ENCODE measurements at places on chromosomes 16 and 17.

- DNase-seq = no peak
These were observed 3.3 kb upstream of the AXIN2 start for GRCh38 chr17:65564793-65565192.

- DNase-seq = no peak
These were observed 32.5 kb downstream of the MARF1 start for GRCh38 chr16:15610369-15610871.

DNA sequence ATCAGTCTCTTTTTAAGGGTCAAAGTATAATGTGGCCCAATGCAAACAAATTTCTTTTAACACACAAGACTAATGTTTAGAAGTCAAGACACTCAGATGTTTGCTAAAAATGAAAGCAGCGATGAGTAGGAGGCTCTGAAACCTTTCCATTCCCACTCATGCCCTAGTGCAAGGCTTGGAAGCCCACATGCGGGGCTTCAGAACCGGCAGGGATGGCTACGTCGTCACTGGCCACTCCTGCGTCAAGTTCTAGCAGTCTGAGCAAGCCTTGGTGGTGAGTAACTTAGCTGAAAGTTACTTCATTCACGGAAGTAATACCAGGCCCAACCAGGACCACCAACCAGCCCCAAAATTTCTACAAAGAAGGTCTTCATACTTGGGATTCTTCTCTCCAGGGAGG lies 14.8 kb upstream of the TMED6 start:
- no peak for DNase-seq

GRCh38 chr16:56983211-56983751 lies 6.1 kb upstream of the NLRC5 start:
- DNase-seq = no peak

- no peak for DNase-seq
These were observed 61.1 kb downstream of the PECAM1 start for GRCh38 chr17:64329588-64329987.

DNA sequence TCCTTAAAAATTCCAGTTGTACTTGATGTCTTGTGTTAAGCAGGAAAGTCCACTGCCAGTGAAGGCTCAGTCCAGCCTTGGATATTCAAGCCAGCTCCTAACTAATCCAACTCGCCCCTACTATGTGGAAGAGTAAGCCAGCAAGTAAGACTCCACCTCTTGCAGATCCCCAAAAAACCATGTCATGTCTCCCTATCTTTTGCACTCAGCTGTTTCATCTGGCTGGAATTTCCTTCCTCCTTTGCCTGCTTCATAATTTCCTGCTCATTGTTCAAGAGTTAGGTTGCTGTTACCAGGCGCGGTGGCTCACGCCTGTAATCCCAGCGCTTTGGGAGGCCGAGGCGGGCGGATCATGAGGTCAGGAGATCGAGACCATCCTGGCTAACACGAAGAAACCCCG lies 37.8 kb downstream of the RBBP6 start:
- DNase-seq = no peak

DNA sequence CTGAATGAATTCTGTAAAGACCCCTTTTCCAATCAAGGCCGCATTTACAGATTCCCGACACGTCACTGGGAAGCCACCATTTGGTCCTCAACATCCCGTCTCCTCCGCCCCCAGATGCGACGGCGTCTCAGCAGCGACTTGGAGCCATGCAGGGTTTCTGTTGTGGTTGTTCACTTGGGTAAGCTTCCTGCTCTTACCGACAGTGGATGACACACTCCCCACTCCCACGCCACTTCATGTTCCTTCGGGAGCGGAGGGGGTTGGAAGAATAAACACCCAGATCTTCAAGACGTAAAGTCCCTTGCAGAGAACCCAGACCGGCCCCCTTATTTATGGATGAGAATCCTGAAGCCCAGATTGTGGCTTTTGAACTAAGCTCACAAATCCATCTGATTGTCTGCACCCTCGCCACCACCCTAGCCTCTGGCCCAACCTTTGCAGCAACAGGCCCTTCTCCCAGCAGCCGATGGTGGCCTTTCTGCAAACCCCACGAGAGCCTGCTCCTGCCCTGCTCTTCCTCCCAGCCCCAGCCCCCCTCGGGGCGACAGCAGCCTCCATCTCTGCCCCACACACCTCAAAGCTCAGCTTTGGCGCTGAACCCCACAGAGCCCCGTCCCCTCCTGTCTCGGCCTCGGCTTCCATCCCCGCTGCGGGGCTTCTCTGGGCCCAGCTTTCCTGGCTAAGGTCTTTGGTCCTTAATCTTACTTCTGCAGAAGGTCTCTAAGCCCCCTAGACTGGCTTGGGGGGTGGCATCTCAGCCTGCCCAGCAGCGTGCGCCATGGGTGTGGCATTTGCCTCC lies 19.0 kb upstream of the OSGIN1 start:
- DNase-seq = no peak

- DNase-seq = no peak
These were observed 3.4 kb upstream of the TM4SF5 start for GRCh38 chr17:4768298-4768697.

DNA sequence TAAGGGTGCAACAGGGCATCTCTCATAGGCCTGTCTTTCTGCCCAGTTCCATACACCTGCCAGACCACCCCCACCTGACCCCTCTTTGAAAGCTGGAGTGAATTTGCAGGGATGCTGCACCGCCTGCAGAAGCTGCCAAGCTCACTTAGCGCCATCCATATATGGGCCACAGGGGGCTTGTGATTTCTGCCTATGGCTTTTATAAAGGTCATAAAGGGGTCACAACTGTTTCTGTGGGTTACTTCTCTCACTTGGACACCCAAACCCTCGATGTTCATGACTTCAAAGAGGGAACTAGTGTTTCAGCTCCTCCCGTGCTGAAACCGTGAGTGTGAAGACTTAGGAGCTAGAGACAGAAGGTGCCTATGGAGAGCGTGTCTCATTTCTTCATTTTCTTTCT lies 23.9 kb upstream of the MEAK7 start:
- no peak for DNase-seq

- no peak for DNase-seq
These were observed 30.2 kb downstream of the PLD6 start for GRCh38 chr17:17175917-17176316.

GRCh38 chr16:87538160-87538559 lies 45.3 kb upstream of the ZCCHC14 start:
- no peak for DNase-seq

DNA sequence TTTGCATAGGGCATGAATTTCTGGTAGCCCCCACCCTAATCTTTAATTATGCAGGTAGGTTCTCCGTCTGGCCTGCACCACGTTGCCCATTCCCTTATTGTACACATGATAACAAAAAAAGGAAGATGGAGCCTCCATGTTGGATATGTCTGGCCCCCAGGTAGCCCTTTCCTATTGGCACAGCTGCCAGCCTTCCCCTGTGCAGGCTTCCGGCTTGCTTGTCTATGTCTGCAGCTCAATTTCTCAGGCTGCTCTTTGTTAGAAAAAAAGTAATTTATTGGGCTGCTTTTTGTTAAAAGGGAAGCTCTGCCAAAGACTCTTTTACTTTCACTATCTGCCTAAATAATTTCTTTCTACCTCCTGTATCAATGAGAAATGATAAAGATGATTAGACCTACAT lies 5.5 kb downstream of the OR1A1 start:
- DNase-seq = no peak

- DNase-seq = no peak
These were observed 2.0 kb upstream of the TTYH2 start for GRCh38 chr17:74211141-74211911.

DNA sequence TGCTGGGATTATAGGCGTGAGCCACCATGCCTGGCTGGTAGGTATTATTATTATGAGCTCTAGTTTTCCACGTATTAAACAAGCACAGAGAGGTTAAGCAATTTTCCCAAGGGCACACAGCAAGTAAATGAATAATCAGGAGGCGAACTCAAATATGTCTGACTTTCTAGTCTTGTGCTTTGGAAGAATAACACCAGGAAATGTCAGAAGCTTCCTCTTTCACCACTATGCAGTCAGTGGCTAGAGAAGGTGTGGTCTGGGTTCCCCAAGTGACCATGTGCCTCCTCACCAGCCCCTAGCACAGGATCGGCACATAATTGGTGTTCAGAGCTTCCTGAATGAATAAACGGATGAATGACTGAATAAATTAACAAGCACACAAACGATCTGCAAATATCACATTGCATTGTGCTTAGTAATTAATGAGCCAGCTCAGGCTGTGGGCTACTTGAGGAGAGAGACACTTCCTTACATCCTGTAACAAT lies 21.6 kb upstream of the SCNN1B start:
- no peak for DNase-seq

DNA sequence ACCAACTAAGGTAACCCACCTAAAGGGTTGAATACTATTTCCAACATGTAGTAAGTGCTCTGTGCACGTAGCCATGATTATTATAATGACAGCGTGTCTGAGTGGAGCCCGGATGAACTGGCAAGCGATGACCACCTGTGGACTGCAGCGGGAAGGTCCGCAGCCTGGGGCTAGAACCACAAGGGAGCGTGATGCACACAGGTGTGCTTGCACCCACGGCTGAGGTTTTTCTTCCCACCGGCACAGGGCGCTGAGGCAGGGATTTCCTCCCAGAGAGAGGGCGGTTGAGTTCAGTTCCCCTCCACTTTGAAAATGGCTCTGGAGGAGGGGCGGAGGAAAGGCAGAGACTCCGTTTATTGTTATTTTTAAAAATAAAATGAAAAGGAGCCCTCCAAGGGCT lies 221.7 kb upstream of the HSBP1 start:
- no peak for DNase-seq

DNA sequence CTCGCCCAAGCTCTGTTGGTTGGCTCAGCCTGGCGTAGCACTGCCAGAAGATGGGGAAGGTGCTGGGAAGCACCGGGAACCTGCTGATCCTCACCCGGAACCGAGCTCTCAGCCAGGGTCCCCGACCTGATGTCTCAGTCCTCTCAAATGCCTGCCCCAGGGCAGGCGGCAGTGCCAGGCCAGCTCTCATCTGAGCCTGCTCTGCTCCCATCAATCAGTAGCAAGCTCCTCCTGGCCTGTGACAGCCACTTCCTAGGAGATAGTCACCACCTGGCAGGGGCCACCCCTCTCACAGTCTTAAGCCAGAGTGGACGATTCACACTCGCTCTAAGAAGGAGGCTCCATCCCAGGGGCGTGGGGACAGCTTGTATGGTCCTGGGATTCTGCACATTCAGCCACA lies 62.0 kb downstream of the ENGASE start:
- no peak for DNase-seq

- DNase-seq = no peak
These were observed 20.2 kb downstream of the HLF start for GRCh38 chr17:55284944-55285339.

DNA sequence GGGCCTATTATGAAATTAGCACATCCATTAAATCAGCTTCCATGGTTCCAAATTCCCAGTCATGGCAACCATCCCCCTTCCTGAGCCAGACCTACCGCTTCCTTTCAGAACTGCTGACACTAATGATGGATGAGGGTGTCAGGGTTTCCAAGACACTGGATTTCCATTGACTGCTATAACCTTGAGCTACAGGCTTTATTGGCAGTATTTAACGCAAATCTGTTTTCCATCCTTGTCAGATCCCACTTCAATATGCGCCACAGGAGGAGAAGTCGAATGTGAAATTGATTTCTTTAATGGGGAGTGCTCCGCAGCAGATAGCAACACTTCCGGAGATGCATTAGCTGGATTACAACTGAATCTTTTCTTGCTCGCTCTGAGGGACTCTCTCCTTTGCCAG lies 197.1 kb downstream of the HS3ST4 start:
- DNase-seq = no peak

DNA sequence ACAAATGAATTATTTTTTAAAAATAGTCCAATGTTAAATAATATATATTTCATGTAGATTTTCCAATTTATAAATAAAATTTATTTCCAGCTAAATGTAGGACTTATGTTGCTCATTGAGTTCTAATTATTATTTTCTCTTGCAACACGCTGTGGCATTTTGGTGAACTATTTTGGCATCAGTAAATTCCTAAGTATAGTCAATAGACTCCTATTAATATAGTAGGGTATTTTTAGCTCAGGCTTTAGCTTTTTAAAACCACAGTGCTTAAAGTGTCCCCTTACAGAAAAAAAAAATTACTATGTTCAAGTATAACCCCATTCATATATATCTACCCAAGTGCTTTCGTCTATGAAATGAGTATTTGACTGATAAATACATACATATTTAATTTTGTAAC lies 919.2 kb upstream of the SOX9 start:
- DNase-seq = no peak

DNA sequence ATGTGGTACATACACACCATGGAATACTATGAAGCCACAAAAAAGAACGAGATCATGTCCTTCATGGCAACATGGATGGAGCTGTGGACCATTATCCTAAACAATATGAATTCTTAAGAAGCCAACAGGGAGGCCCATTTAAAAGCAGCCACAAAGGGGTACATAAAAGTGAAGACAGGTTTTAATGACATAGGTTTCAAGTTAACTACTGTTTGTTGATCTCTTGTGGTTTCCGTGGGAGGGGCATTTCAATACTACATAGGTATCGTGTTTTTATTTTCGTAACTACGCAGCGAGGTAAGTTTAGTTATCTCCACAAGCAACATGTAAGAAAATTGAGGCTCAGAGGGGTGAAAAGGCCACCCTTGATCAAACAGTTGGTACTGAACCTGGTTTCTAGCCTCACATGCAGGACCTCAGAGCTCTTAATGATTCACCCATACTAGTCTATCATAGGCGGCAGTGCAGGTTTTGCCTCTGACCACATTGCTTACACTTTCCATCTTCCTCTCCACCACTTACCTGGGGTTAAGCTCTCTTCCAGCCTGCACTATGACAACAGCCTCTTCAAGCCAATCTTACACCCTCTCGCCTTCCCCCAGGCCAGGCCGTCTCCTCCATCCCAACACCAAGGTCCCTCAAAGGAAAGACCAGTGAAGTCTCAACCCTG lies 534.1 kb upstream of the HSBP1 start:
- DNase-seq = no peak

DNA sequence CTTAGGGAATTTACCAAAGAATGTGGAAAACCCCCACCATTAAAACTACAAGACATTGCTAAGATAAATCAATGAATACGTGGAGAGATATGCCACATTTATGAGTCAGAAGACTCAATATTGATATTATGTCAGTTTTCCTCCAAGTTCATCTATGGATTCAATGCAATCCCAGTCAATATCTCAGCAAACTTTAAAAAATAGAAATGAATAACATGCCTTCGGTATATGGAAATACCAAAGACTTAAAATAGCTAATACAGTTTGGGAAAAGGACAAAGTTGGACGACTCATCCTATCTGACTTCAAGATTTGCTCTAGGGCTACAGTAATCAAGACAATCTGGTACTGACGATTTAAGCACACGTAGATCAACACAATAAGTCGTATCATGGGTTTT lies 31.2 kb downstream of the PIK3R5 start:
- DNase-seq = no peak

- no peak for DNase-seq
These were observed 80.6 kb downstream of the LMF1 start for GRCh38 chr16:890217-890616.

- DNase-seq = no peak
These were observed 30.8 kb downstream of the GPR139 start for GRCh38 chr16:20042848-20043247.
